CD4-positive, alpha-beta memory T cell (primary cell): ENCODE measurements at places on chromosomes 4 and X.

DNA sequence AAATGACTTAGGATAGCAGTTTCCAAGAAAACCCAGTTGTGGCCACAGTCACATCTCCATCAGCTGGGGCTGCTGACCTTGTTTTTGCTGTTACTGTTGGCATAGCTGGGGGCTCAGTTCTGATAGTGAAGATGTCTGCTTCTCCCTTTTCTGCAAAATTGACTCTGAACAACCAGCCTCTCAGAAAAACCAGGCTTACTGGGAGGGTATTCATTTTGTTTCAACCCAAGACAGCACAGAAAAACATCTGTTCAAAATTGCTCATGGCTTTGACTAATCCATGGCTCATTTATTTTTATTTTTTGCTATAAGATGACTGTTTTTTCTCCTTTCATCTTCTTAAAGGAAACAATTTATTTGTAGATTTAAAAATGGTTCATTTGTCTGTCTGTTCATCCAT is 53.1 kb downstream of the RASL11B start:
- DNase-seq: no peak

- no peak for DNase-seq
These were observed 23.8 kb downstream of the CTSO start for GRCh38 chr4:155929833-155930232.

DNA sequence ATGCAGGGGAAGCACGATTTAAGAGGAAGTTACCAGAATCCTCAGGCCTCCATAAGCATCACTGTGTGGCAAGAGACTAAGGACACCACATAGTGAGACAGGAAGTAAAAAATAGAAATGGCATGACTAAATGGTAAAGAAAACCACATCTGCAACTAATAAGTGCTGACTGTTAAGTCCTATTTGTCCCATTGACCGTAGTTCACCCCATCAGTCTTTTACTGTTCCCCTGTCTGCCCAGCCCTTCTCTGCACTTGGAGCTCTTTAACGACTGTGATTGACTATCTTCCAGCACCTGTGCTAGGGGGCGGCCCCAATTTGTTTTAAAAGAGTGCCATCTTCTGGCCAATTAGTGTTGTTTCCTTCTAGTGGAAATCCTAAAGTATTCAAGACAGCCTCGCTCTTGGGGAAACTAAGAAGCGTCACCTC is 94.2 kb downstream of the MAOA start:
- DNase-seq: peak; percentile 54

DNA sequence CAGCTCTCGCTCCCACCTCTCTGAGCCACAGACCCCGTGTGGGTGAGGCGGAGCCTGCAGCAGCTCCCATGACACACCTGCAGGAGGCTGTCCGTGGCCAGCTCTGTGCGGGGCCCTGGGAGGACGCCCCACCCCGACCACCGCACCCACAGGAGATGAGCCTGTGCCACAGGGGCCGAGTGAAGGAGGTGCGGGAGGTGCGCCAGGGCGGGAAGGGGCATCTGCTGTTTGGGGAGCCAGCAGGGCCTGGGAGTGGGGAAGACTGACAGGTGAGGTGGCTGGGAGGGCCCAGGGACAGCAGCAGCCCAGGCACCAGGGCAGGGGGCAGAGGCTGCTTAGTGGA is 52.0 kb downstream of the ACOX3 start:
- no peak for DNase-seq

DNA sequence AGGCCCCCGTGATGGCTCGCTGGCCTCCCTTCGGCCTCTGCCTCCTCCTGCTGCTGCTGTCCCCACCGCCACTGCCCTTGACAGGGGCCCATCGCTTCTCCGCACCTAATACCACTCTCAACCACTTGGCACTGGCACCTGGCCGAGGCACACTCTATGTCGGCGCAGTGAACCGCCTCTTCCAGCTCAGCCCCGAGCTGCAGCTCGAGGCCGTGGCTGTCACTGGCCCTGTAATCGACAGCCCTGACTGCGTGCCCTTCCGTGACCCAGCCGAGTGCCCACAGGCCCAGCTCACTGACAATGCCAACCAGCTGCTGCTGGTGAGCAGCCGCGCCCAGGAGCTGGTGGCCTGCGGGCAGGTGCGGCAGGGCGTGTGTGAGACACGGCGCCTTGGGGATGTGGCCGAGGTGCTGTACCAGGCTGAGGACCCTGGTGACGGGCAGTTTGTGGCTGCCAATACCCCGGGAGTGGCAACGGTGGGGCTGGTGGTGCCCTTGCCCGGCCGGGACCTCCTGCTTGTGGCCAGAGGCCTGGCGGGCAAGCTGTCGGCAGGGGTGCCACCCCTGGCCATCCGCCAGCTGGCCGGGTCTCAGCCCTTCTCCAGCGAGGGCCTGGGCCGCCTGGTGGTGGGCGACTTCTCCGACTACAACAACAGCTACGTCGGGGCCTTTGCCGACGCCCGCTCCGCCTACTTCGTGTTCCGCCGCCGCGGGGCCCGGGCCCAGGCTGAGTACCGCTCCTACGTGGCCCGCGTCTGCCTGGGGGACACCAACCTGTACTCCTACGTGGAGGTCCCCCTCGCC is 3.0 kb downstream of the PLXNB3 start:
- no peak for DNase-seq

DNA sequence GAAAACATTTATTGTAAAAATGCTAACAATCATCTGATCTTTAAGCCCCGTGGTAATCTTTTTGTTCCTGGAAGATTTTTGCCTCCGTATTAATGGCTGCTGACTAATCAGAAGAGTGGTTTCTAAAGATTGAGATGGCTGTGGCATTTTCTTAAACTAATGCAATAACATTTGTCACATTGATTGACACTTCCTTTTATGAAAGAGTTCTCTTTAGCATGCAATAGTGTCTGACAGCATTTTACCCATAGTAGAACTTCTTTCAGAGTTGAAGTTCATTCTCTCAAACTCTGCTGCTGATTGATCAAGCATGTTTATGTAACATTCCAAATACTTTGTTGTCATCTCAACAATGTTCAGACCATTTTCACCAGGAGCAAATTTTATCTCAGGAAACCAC is 26.8 kb upstream of the UGT2B4 start:
- DNase-seq: no peak

DNA sequence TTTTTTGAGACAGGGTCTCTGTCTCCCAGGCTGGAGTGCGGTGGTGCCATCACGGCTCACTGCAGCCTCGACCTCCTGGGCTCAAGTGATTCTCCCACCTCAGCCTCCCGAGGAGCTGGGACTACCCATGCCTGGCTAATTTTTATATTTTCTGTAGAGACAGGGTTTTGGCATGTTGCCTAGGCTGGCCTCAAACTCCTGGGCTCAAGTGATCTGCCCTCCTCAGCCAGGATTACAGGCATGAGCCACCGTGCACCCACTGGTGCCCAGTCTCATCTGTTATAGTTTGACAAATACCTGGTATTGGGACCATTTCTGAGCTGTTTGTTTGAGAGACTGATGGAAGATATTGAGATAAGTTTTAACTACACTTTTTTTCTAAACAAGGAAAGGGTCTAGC is 57.5 kb upstream of the SMIM10 start:
- no peak for DNase-seq

DNA sequence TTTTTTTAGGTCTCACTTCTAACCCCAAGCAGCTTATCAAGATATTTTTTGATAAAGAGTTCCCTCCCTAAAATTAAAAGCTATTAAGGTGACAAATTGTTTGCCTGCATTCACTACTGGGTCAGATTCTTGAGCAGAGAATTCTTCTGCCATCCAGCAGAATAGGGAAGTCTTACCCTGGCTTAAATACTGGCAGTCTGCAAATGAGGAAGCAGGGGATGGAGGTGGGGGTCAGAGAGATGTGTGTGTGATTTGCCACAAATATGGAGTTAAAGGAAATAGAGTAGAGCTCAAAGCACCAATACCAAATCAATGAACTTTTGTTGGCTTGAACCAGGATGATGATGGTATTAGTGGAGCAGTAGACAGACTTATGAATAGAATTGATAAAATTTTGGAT is 122.2 kb downstream of the ANXA5 start:
- DNase-seq: no peak
